ENCODE measurements at places on chromosomes 5 and 9.

DNA sequence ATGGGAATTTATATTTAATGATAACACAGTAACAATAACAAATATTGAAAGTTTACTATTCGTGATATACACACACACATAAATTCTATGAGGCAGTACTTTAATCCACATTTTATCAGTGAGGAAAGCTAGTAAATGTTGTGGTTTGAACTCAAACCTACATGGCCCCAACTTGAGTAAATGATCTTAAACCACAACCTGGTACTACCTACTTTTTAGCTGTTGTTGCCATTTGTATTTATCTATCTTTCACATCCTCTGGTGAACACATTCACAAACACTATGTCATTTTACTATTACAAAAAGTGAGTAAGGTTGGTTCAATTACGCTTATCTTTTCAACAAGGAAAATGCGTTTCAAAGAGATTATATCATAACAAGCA, 186.1 kb downstream of the SMC2 start:
- DNase-seq = no peak

DNA sequence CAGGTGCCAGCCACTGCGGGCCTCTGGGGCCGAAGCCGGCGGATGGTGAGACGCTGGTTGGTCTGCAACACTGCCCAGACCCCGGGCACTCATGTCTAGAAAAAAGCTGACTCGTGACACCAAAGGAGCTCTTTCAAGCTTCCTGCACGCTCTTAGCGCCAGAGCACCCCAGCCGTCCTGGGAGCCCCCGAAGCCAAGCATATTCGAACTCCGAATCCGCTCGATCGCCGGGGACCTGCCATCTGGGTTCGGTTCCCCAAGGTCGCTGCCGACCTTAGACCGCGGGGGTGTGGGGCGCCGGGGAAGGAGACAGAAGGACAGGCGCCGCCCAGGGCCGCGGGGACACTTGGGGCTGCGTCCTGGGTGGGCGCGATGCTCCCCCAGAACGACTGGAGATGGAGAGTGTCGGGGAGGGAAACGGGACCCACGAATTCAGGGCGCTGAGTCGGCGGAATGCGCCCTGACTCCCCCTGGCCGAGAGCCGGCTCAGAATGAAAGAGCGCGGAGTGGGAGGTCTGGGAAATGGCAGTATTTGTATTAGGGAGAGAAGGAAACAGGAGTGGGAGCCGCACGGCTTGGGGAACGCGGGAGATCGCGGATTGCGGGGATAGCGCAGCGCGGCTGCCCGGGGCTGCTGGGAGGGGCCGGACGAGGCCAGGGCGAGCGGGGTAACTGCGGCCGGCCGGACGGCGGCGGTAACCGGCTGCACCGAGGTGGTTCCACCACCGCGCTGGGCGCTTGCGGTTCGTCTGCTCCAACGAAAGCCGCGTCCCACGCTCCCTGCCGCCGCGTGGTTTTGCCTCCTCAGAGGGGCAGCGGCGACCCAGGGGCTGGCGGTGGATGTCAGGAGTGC, 20.1 kb upstream of the MARCHF6 start:
- no peak for DNase-seq

- DNase-seq = peak; percentile 73
Observed at GRCh38 chr9:127525401-127526188, 74.3 kb downstream of the LRSAM1 start.

DNA sequence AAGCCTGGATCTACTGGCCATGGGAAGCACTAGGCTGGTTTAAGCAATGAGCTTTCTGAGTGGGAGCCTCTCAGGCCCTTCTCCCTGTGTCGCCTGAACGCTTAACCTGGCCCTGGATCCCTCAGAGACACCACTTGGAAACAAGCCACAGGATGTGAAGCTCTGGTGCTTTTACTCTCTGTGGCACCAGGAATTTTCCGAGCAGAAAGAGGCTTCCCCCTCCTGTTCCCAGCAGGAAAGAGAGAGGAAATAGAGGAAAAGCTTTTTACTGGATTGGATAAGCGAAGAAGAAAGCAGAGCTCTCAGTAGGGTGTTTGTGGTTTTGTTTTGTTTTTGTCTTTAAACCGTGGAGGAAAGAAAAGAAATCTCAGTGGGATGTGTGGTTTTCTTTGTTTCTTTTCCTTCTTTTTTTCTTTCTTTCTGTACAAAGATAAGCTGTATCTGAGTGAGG, 34.5 kb downstream of the COL15A1 start:
- DNase-seq = no peak

DNA sequence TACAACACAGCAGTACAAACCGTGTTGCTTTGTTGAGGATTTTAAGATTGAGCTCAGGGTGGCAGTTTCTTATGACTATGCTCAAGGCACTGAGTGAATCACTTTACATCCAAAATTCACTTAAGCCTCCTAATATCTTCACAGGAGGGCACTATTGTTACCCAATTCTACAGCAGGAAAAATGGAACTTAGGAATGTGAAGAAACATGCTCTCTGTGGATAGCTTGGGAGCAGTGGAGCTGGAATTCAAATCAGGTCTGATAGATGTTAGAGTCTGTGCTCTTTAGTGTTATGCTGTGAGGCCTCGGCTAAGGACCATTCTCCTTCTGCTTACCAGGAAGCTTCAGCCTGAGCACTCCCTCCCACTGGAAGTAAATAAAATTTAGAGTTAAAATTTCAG, 18.7 kb upstream of the HMHB1 start:
- no peak for DNase-seq

DNA sequence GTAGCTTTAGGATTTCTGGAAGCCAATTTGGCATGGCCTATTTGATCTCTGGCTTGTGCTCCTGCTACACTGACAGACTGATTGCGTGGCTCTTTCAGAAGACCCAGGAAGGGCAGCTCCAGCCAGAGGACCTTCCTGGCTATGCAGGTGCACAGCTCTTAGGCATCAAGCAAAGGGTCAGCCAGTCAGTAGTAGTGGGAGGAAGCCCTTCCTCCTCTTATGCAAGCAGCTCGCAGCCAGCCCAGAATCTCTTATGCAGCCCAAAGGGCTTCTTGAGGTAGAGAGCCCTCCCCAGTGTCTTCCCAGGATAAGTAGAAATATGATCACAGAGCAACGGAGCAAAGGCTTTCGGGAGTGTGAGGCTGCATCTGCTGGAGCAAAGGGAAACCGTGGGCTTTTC, 43.2 kb downstream of the SLC36A1 start:
- no peak for DNase-seq

DNA sequence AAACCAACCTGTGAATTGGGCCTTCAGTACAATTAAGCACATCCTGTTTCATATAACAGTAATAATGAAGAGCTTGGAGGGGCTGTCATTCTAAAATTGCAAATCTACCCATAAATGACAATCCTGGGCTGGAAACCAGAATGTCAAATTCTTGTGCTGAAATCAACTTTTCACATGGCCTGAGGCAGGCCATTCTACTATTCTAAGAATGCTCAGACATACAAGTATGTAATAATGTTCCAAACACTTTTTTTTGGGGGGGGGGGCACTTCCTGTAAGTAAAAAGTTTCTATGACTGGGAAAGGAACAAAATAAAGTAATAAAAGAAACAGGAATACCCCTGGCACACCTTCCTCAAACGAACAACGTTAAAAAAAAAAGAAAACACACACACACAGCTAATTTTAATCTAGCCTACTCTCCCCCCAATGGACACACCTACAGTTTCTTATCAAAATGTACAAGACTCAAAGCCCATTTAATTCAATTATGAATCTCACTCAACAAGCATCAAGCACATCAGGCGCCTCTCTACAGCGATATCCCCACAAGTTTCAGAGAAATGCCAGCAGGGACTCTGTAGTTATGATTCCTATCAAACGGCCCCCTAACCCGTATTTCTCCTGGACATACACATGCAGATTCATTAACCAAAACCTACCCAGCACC, 1.4 kb downstream of the ETF1 start:
- DNase-seq = no peak

GRCh38 chr9:7970681-7971330, 171.2 kb upstream of the DMAC1 start:
- DNase-seq = peak; percentile 57

- DNase-seq = no peak
Observed at GRCh38 chr5:143800715-143801114, 11.2 kb upstream of the HMHB1 start.

DNA sequence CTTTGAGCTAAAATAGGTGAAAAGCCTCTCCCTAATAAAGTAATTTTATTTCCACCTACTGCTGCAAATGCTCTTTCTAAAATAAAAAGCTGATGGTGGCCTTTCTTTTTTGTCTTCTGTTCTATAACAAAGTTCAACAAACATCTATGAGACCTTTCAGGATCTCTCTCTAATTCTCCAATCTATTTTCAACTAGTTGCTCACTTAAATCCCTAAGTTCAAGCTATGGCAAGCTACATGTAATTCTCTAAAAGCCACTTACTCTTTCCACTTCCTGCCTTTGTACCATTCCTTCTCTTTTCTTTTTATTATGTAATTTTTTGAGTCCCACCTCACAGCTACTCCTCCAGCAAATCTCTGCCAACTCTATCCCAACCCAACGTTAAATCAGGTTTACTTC, 20.9 kb downstream of the CHD1 start:
- no peak for DNase-seq

GRCh38 chr5:132049559-132049958, 10.9 kb upstream of the IL3 start:
- no peak for DNase-seq

GRCh38 chr5:127875235-127876021, 172.2 kb downstream of the CCDC192 start:
- peak; percentile 68 for DNase-seq

All from fibroblast of mammary gland (primary cell).